ENCODE measurements at places on chromosomes 12 and 14.

DNA sequence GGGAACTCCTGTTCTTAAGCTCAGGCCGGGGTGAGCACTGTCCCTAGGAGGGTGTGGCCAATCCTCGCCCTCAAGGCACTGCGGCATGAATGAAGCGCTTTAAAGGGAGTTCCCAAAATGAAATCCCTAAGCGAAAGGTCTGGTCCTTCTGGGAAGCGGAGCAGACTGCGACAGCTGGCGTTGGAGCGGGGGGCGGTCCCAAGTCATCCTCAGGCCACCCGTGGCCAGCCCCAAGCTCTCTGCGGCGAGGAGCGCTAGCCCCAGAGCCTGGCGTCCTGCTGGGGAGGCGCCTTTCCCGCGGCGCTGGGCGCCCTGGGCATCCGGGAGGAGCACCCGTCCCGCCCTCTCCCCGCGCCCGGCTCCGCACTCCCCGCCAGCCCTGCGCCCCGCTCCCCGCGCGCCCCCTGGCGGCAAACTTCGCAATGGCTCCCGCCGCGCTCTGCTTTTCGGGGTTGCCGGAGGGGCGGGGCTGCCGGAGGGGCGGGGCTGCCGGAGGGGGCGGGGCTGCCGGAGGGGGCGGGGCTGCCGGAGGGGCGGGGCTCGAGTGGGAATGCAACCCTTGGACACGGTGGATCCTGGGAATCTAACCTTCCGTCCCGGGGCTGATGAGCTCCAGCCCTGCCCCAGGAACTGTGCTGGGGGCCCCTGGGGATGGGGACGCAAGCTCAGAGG is 25.4 kb downstream of the ZBTB42 start:
- peak; percentile 87 for DNase-seq

- no peak for DNase-seq
These were observed 51.4 kb upstream of the TMX1 start for GRCh38 chr14:51188566-51189185.

- DNase-seq = peak; percentile 48
These were observed 40.9 kb upstream of the SMUG1 start for GRCh38 chr12:54229624-54230212.

DNA sequence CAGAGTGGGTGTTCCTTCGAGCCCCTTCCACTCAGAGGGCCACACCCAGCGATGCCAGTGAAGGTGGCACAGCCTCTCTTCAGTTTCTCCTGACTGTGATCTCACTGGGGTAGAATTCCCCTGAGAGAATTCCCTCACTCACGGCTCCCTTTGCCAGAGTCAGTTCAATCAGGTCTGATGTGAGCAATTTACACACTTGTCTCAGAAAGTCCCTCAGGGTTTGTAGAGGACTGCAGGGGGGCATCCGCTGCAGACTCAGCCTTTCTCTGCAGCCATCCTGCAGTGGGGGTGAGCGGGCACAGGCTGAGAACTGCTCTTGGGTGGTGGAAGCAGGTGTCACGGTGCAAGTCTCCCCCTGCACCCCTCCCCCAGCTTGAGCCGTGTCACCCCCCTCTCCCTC is 205.4 kb upstream of the PRMT8 start:
- no peak for DNase-seq
